Caudate nucleus (tissue), 63 donors: ENCODE measurements at places on chromosomes 4 and X.

DNA sequence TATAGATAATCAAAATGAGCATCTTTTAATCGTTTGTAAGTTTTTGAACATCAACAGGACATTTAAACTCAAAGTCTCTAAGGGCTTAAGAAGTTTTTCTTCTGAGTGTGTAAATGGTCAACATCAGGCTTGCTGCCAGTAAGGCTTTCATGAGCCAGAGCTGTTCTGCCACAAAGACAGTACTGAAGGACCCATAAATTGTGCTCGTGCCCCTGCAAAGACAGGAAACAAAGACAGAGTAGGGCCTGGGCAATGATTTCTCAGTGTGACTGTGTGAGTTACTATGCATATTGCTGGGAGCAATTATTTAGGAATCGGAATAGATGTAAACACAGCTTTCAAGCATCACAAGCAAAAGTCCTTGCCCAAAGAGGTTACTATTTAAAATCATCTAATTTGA is 300.0 kb downstream of the IDS start:
- no peak for DNase-seq

GRCh38 chr4:150501983-150502382 is 80.0 kb upstream of the MAB21L2 start:
- no peak for DNase-seq

GRCh38 chr4:69044247-69044646 is 52.0 kb upstream of the UGT2B7 start:
- no peak for DNase-seq

- no peak for DNase-seq
Observed at GRCh38 chr4:159503236-159504008, 400.5 kb downstream of the RAPGEF2 start.

- no peak for DNase-seq
Observed at GRCh38 chrX:66200050-66200664, 36.1 kb downstream of the HEPH start.

DNA sequence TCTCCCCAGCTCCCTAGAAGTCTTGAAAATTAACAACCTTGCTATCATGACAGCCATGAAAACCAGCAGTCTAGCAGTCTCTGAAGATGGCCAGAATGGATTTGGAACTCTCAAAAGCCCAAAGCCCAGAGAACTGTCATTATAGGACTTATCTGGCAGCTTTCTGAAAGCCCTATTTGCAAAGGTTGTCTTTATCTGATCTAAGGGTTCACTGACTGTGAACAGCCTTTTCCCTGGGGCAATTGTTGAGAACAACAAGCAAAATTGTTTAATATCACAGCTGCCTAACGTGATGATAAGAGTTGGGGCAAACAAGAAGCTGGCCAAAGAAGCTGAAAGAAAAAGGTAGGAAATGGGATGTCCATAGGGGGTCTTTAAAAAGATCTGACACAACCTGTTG is 20.9 kb upstream of the KLHL8 start:
- DNase-seq, result no peak

- no peak for DNase-seq
Observed at GRCh38 chr4:168367065-168367464, 48.5 kb upstream of the DDX60 start.

DNA sequence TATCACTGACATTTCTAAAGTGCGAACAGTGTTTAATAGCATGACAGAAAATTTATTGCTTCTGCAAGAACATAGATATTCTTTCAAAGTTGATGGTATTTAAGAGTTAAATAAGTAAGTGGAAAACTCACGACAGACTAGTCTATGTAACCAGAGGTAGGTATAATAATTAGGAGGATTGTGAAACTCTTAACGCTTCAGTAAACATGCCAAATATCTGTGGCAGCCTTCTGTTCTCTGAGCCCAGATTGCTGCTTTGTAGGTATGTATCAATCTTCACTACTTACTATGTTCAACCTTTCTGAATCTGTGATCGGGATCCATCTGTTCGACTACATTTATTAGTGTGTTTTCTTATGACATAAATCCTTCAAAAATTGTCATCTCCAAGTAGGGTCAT is 53.6 kb upstream of the SPANXB1 start:
- no peak for DNase-seq

DNA sequence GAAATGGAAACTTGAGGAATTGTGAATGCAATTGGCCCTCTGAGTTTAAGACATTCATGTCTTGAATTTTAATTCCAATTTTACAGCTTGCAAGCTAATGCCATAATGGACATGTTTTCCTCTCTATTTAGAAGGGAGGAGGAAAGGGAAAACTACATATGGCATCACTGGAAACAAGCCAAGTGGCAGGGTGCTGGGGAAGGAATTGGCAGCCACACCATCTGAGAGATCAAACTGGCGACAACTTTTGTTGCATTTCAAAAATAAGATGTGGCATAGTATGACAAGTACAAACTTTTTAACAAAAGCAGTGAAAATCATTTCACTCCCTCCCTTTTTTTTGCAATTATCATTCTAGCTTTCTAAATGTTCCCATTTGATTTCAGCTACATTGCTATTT is 615.6 kb downstream of the CENPC start:
- DNase-seq, result no peak

DNA sequence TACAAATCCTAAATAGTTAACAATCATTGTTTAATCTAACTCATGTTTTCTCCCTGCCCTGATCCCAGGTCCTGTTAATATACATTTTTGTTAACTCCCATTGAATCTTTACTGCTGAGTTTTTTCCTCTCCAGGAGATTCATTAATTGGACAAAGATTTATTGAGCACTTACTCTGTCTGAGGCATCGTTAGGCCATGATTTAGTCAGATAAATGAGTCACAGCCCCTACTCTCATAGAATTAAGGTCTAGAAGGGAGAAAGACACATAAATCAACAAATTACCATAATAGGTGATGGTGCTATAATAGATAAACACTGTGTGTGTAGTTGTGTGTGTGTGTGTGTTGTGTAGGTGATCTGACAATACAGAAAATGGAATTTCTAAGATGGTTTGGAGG is 112.5 kb downstream of the MAPK10 start:
- DNase-seq, result no peak

DNA sequence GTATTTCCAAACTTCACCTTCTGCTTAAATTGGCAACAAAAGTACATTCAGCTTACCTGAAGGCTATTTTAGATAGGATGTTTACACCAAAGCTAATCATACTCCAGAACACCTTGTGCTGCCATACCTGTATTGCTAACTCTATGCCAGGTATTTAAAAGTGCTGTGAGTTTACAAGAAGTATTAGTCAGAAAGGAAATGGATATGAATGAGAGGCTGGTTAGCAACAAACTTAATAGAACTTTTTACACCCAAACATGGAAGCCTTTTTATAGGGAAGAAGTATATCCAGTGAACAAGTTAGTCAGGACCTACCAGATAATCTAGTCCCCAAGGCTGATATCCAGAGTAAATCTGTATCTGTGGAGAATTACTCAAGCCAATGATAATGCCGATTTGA is 131.2 kb upstream of the SPRY1 start:
- DNase-seq, result no peak

DNA sequence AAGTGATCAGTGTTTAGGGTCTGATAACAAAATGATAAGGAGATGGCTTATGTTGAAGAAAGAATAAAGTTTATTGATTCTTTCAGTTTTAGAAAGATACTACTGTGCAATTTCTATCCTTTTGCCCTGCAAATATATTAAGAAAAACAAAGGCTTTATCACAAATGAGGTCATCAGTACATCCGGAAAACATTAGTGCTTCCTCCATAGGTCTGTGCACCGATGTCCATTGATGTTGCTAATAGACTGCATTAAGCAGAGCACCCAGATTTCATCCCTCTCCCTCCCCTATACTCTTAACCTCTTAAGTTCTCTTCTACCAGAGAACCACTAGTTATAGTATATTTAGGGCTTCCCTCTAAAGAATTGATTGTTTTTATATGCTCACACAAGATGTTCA is 53.7 kb upstream of the HHIP start:
- DNase-seq, result no peak

DNA sequence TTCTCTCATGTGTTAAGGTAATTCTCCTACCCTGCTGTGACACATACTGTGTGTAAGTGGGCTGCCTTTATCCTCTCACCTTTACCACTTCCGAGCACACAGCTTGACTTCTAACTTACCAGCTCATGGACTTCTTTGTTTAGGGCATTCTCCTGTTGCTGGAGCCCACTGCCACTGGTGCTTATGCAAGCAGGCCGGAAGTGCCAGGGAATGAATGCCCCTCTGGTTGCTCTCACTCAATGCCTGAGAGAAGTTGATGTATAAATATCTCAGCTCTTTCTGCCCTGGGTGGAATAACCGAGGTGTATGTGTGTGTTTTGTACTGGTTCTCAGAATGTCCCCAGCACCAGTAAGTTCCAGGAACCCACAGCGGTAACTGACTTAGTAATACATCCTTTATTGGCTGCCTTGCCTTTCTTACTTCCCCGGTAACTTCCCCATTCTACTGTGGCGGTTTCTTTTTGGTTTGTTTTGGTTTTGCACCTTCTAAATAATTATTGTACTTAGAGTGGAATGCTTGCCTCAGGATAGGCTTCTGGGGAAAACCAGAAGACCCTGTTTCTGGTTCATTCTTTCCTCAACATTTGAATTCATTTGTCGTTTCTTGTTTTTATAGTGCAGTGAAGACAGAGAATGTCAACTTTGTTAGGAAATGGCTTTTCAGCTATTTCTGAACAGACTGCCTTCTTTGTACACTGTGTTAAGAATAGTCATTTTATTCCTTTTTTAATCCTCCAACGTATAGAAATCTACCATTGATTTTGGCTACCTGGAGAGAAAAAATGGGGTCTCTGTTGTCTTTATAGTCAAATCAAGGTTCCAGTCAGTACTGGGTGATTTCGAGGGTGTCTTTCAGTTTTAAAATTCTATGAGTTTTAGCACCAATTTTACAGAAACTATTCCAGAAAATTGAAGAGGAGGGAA is 45.4 kb downstream of the CXorf58 start:
- no peak for DNase-seq

DNA sequence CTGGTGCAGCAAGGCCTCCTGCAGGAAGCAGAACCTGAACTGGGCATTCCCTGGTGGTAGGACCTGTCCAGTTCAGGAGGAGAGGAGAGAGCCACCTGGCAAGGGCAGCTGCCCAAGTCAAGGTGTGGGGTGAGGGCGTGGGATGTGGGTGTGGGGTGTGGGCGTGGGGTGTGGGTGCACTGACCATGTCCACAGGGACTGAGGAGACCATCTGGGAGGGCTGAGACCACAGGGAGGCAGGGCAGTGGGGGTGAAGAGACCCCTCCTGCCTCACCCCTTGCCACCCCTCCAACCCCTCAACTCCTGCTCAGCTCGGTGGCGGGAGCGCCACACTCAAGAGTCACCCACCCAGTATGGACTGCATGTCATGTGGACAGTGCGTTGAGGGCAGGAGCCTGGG is 117.9 kb downstream of the CPZ start:
- no peak for DNase-seq

- no peak for DNase-seq
Observed at GRCh38 chr4:114076899-114077570, 97.6 kb upstream of the ARSJ start.

- no peak for DNase-seq
Observed at GRCh38 chr4:78545275-78546246, 6.0 kb upstream of the ANXA3 start.

DNA sequence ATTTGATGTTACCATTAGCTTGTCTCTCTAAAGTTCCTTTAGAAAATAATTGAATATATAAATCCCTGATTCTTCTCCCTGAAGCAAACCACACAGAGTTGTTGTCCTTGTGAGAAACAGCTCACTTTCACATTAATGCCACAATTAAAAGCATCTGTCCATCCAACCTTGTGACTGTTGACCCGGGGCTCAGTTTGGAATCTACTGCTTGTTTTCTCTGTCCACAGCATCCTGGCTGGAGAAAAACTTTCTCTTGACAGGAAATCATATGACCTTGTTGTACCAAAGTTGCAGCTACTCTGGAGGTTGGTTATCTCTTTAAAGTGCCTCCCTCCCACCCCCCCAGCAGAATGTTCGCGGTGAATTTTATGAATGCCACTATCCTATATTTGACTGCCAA is 3.1 kb downstream of the PRKG2 start:
- no peak for DNase-seq

DNA sequence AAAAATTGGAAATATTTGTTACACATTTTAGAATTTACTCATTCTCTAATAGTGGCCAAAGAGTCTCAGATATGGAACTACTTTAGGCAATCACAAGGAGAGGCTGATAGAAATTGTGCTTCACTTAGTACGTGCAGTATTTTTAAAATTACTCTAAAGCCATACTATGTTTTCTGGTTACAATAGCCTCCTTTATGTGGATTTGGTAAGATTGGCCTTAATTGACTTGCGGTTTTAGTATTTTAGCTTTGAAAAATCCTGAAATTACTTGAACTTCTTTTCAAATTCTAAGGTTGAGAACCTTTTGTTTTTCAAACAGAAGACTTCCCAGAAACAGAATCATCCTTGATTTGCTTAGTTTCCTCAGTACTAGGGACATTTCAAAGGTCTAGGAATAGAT is 215.2 kb downstream of the SLC4A4 start:
- DNase-seq, result no peak

- no peak for DNase-seq
Observed at GRCh38 chr4:25635501-25635900, 20.1 kb upstream of the SLC34A2 start.

- DNase-seq, result no peak
Observed at GRCh38 chr4:183504930-183505610, at the start of gene ING2. Gene ING2, plus strand, starts transcription at chr4:183505058. Its CDS starts 138 bp downstream, at chr4:183505196.

DNA sequence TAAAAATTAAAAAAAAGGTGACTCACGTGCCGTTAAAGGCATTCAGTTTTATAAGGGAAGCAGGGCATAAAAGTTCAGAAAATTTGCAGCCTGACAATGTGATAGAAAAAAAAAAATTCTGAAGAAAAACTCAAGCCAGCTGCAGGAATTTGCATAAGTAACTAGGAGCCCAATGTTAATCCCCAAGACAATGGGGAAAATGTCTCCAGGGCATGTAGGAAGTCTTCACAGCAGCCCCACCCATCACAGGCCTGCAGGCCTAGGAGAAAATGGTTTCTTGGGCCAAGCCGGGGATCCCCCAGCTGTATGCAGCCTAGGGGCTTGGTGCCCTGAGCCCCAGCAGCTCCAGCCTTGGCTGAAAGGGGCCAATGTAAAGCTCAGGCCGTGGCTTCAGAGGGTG is 31.2 kb downstream of the CHM start:
- DNase-seq, result no peak

- DNase-seq, result no peak
Observed at GRCh38 chr4:110499126-110499525, 23.2 kb downstream of the ENPEP start.

GRCh38 chr4:142203505-142203904 is 567.1 kb downstream of the IL15 start:
- no peak for DNase-seq

- DNase-seq, result no peak
Observed at GRCh38 chrX:44189116-44189515, 154.4 kb downstream of the EFHC2 start.
